ENCODE measurements at places on chromosomes 6 and 20. TPM values are rescaled to one million over a fixed set of nuclear protein-coding genes. Genes with fewer than 3 reads are reported as not detected.

GRCh38 chr6:33248643-33248931 is 23.1 kb downstream of the VPS52 start:
- no peak for DNase-seq

- no peak for DNase-seq
Measured at GRCh38 chr6:15751721-15752350, 89.0 kb upstream of the DTNBP1 start.

DNA sequence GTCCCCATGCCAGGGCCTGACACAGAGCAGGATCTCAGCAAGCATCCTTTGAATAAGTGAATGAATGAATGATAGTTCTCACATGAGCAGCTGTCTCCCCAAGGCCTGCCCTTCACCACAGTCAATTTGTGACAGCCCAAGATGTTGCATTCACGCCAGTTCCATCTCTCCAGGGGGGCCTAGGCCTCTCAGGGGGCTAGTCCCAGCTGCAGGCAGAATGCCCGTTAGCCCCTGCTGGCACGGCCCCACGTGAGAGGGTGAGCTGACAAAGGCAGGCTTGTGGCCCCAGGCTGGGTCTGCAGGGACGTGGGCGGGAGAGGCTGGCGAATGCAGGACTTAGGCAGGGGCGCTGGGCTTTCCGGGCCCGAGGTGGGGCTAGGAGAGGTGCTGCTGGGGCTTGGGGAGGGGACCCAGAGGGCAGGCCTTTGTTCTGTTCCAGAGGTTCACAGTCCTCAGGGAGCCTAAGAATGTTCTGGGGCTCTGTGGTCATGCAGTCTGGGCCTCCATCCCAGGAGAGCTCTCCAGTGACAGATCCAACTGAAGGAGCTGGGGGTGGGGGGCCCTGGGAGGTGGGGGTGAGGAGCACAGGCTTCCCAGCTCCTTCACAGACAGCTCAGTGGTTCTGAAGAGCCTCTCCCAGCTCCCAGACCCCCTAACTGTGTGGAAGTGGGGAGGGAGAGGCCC is 30.5 kb upstream of the TLDC2 start:
- no peak for DNase-seq

EEF1A2 gene
- total RNA-seq: 1,346 TPM

GRCh38 chr6:14459315-14459714 is 341.7 kb downstream of the CD83 start:
- no peak for DNase-seq

- DNase-seq: peak; percentile 88
Measured at GRCh38 chr6:138692058-138692977, 81.3 kb upstream of the CCDC28A start.

DNA sequence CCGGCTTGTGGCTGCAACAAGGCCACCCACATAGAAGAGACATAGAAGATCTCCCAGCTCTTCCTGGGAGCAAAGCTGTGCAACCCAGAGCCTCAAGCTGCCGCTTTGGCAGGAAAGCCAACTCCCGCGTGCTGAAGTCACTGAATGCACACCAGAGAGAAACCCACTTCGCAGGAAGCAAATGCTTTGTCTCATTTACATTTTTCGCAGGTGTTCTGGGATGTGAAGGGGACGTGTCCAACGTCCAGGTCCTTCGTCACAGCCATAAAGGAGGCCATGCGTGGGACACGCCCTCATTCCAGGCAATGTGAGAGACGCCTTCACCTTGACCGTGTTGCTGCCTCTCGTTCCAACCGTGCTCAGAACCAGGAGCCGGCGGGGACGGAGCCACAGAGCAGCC is 24.4 kb downstream of the KCNQ2 start:
- no peak for DNase-seq

GRCh38 chr20:50983321-50983720 is 24.7 kb downstream of the MOCS3 start:
- DNase-seq: no peak

EYA4 gene
- total RNA-seq: 20.2 TPM

DNA sequence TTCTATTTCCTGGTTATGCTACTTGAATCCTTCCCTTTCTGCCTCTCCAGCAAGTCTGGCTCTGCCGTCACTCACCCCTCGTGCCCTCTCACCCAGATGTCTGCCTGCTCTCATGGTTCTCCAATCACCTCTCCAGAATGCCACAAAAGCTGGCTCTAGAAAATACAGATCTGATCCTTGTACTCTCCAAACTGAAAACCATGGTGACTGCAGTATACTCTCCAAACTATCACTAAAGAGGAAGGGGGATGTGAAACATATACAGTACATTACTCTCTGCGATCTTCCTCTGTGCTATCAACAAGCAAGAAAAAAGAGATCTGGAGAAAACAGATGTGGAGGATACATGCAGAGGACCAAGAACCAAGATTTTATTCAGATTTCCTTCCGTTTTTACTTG is 91.1 kb downstream of the ATXN1 start:
- DNase-seq: peak; percentile 68

DNA sequence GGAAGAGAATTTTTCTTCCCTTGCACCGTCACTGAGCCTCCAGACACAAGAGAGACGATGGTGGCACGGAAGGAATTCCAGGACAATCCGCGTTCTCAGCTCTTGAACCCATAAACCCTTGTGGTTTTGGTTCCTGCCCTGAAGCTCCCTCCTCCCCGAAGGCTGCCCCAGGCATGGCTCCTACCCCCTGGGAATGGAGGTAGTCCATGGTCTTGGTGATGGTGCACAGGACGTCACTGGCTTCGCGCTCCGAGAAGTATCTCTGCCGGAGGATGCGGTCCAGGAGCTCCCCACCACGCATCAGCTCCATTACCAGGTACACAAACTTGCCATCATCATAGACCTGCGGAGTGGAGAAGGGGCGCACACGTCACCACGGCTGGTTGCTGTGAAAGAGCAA is 47.5 kb upstream of the MPC1 start:
- no peak for DNase-seq

DNA sequence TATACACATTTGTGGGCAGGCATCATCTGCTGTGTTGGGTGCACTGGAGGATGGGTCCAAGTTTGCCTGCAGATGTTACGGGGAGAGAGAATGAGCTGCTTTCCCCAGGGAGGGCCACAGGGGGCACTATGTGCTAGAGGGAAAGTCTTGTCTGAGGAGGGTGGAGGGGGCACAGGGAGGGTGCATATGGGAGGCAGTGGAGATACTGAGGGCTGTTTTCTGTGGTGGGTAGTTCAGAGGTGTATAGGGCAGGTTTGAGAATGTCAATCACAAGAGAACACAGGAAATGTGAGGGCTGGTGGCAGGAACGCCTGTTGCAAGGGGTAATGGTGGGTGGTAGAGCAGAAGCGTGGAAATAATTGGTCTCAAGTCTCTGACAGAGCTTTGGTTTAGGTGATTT is 7.7 kb upstream of the PTPRA start:
- DNase-seq: no peak

- DNase-seq: no peak
Measured at GRCh38 chr6:38687043-38687353, 15.9 kb downstream of the GLO1 start.

LST1 gene
- 6.9 TPM for total RNA-seq

GRCh38 chr6:26271668-26272024 is 93.4 kb upstream of the BTN3A2 start:
- no peak for DNase-seq

GRCh38 chr20:2163312-2163711 is 61.7 kb downstream of the STK35 start:
- no peak for DNase-seq

All from left ventricle myocardium superior (tissue), 1 donor.